ENCODE measurements at places on chromosomes 7 and 10. TPM values are rescaled to one million over a fixed set of nuclear protein-coding genes. Genes with fewer than 3 reads are reported as not detected.

DNA sequence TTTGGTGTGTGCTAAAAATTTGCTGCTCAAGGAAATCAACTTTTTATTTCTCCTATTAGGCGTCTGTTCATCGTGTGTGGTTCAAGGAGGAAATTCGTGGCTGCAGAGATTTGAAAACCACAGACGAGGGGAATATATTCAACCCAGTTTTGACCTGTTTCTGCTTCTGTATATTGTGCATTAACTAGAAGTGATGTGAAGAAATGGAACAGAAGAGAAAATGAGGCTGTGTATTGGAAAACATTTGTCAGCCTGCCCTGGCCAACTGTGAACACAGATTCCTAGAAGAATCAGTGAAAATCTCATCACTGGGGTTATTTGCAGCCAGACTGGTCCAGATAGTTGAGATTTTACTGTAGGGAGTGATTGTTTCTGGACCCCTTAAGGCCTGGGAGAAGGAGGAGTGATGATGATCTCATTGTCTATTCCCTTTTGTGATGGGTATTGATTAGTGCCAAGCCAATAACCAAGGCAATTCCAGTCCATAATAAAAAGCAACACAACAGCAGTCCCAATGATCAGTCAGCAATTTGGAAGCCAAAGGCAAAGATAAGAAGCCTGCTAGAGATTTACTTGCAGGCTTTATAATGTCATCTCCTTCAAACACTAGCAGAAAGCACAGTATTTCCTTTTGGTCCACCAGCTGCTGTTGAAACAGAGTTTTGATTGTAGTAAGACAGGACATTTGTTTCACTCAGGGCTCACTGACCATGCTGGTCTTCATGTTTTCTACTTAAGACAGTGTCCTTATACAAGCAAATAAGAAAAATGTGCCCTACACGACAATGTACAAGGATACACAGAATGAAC lies 339.4 kb downstream of the PRPF18 start:
- no peaks in the 10 kb centered on the region for H3K36me3 ChIP-seq
- DNase-seq = no peak
- H3K27me3 ChIP-seq = no peaks in the 10 kb centered on the region
- no peaks in the 10 kb centered on the region for H3K4me1 ChIP-seq

DNA sequence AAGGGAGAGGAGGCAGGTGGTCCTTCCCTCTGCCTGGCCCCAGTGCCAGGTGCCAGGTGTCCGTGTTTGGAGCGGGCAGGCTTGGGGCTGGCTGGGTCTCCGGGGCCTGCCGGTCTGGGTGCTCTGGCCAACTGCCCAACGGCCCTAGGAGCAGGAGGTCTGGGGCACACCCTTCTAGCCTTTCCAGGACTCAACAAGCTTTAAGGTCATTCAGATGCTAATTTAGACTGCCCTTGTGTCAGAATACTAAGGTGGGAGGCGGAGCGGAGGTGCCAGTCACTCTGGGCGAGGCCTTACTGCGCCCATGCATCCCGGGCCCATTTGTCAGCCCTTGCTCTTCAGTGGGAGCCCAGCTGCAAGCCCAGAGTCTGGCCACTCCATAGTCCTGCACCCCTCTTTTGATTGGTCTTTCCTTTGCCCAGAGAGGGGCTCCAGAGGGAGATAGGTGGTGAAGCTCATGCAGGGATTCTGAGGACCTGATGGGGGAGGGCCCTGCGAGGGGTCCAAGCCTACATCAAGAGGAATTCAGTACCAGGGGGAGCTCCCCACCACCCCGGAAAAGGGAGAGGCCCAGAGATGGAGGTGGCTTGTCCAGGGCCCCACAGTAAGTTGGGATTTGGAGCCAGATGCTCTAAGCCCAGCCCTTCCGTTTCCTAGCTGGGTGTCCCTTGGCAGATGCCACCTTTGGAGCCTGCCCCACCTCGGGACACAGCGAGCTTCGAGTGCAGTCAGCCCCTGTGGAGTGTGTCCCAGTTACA lies 1.3 kb downstream of the PGAM2 start:
- H3K27me3 ChIP-seq = no peaks in the 10 kb centered on the region
- peaks cover 31% of the 10 kb centered on the region for H3K36me3 ChIP-seq
- no peak overlapping the region for H3K4me3 ChIP-seq
- no peak for DNase-seq

GRCh38 chr10:104273899-104274575 lies 5.1 kb downstream of the GSTO2 start:
- DNase-seq = no peak
- H3K27me3 ChIP-seq = peaks cover 4% of the 10 kb centered on the region
- H3K4me1 ChIP-seq = peaks cover 5% of the 10 kb centered on the region
- no peaks in the 10 kb centered on the region for H3K36me3 ChIP-seq
- no peak overlapping the region for H3K27ac ChIP-seq

SUN3 gene
- not detected for total RNA-seq

- no peak for DNase-seq
- no peak overlapping the region for H3K27ac ChIP-seq
- H3K27me3 ChIP-seq = no peaks in the 10 kb centered on the region
- H3K4me3 ChIP-seq = no peak overlapping the region
- no peaks in the 10 kb centered on the region for H3K36me3 ChIP-seq
These were observed 46.4 kb upstream of the CC2D2B start for GRCh38 chr10:95861386-95861785.

SFXN4 gene
- total RNA-seq = 31.0 TPM

GRCh38 chr10:114110174-114110972 lies 63.6 kb downstream of the CCDC186 start:
- H3K4me1 ChIP-seq = no peaks in the 10 kb centered on the region
- no peaks in the 10 kb centered on the region for H3K36me3 ChIP-seq
- H3K27ac ChIP-seq = no peak overlapping the region
- no peak for DNase-seq
- no peak overlapping the region for H3K4me3 ChIP-seq

- no peaks in the 10 kb centered on the region for H3K4me1 ChIP-seq
- H3K27ac ChIP-seq = no peak overlapping the region
- H3K27me3 ChIP-seq = no peaks in the 10 kb centered on the region
- H3K36me3 ChIP-seq = no peaks in the 10 kb centered on the region
- H3K4me3 ChIP-seq = no peak overlapping the region
- DNase-seq = no peak
These were observed 19.2 kb upstream of the TNRC18 start for GRCh38 chr7:5442757-5443305.

- no peak overlapping the region for H3K27ac ChIP-seq
- peaks cover 14% of the 10 kb centered on the region for H3K4me1 ChIP-seq
- H3K36me3 ChIP-seq = no peaks in the 10 kb centered on the region
- no peak for DNase-seq
- no peaks in the 10 kb centered on the region for H3K27me3 ChIP-seq
- H3K4me3 ChIP-seq = no peak overlapping the region
These were observed 4.0 kb downstream of the CALD1 start for GRCh38 chr7:134783294-134784069.

GRCh38 chr10:82378146-82378545 lies 503.2 kb downstream of the NRG3 start:
- H3K4me1 ChIP-seq = no peaks in the 10 kb centered on the region
- H3K4me3 ChIP-seq = no peak overlapping the region

GRCh38 chr10:43857206-43857930 lies 208.7 kb upstream of the ZNF32 start:
- no peak overlapping the region for H3K4me3 ChIP-seq
- H3K27me3 ChIP-seq = no peaks in the 10 kb centered on the region
- no peaks in the 10 kb centered on the region for H3K4me1 ChIP-seq
- DNase-seq = no peak
- H3K36me3 ChIP-seq = no peaks in the 10 kb centered on the region

DNA sequence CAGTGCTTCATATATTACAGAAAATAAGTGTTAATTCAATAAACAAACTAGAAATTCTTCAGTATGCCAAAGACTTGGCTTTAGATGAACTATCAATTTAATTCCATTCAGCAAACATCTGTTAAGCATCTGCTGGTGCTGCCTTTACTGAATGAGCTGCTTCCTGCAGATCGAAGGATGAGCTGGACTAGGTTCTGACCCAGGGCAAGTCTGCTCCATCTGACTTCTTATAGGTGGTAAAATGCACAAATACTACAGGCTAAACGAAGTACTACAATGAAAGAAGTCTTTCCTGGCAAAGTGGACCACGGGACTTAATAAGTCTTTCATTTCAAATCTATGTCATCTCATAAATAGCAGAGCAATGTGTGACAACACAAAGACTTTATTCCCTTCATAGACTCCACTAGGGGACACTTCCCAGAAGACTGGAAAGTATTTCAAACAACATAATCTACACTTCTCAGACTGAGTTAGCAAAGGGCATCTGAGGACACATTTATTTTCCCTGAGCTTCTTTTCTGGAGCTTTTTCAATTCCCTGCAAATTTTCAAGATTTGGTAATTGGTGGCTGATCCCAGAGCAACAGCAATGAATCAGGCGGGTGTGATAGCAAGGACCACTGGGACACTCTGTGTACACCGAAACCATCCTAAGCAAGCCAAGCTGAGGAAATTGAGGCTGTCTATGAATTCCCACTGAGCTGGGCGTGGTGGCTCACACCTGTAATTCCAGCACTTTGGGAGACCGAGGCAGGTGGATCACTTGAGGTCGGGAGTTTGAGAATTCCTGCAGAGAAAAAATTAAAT lies 108.9 kb upstream of the FRMD4A start:
- H3K36me3 ChIP-seq = no peaks in the 10 kb centered on the region
- DNase-seq = no peak
- H3K4me1 ChIP-seq = no peaks in the 10 kb centered on the region
- no peak overlapping the region for H3K27ac ChIP-seq

- H3K4me1 ChIP-seq = no peaks in the 10 kb centered on the region
- no peaks in the 10 kb centered on the region for H3K36me3 ChIP-seq
- DNase-seq = peak; percentile 21
These were observed 90.8 kb downstream of the SFMBT2 start for GRCh38 chr10:7320072-7320471.
